CD4-positive, alpha-beta T cell treated with Interleukin-15 for 4 hours (primary cell): ENCODE measurements at places on chromosomes 7 and 10.

- DNase-seq = no peak
Measured at GRCh38 chr10:86958116-86958900, at the start of gene SNCG. Gene SNCG (plus strand): TSS chr10:86958599. CDS start chr10:86958698, 99 bp downstream.

GRCh38 chr10:24288581-24288980, 79.6 kb downstream of the KIAA1217 start:
- no peak for DNase-seq

DNA sequence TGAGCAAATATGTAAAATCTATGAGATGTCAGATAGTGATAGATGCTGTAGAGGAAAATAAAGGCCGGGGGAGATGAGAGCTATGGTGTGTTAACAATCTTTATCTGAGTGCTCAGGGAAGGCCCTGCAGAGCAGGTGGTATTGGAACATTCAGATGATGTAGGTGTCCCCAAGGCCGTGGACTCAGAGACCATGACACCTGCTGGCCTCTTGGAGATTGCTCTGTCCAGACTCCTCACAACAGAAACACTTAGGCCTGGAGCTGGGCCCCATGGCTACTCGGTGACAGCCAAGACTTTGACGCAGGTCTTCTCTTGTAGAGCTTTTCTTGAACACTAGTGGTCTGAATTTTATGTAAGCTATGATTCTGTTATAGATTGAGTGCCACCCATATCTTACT, 13.3 kb downstream of the AKR1E2 start:
- DNase-seq = no peak

- DNase-seq = no peak
Measured at GRCh38 chr7:142983825-142984224, 21.7 kb upstream of the KEL start.

DNA sequence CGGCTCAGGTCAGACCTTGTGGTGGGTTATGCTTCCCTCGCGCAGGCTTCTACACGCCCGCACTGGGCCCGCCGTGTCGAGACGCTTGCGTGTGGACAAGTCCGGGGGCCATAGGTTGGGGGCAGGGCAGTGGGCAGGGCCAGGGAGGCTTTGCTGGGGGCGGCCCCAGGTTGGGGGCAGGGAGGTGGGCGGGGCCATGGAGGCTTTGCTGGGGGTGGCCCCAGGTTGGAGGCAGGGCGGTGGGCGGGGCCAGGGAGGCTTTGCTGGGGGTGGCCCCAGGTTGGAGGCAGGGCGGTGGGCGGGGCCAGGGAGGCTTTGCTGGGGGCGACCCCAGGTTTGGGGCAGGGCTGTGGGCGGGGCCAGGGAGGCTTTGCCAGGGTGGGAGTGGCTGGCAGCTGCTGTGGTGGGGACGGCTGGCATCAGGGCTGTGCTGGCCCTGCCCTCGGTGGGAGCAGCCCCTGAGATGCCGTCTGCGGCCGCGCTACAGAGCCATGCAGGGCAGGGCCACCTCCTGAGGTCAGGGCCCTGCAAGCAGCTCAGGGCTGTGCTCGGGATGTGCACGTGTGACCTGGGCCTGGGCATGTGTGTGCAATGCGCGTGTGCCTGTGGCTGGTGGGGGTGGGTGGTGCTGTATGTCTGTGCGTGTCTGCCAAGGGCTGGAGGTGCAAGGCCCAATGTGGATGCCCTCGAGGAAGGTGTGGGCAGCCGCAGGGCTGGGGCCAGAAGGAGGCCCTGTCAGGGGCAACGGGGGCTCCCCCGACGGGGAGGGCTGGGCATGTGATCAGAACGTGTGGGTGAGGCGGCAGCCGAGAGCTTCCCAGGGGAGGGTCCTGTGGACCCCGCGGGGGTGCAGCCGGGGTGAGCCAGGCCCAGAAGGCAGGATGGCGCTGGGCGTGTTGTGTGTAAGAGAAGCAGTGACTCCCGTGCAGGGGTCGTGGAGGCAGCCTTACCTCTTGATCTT, 72.5 kb upstream of the NKX6-2 start:
- DNase-seq = no peak

DNA sequence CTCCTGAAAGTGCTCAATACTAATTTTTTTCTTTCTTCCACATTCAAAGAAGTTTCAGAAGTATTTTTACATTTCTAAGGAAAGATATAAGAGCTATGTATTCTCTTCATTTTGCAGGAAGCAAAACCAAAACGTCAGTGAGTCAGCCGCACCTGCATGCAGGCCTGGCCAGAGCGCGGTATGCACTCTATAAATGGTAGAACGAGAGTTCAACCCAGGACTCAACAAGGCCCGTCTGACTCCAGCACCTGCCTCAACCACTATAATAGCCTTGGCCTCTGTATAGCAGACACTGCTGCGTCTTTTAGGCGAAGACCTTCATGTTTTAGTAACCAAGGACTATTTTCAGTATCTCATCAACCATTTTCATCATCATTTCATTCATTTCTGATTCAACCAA, 113.2 kb downstream of the KMT2E start:
- DNase-seq = no peak

- DNase-seq = no peak
Measured at GRCh38 chr7:134552105-134552504, 3.2 kb downstream of the AKR1B15 start.

DNA sequence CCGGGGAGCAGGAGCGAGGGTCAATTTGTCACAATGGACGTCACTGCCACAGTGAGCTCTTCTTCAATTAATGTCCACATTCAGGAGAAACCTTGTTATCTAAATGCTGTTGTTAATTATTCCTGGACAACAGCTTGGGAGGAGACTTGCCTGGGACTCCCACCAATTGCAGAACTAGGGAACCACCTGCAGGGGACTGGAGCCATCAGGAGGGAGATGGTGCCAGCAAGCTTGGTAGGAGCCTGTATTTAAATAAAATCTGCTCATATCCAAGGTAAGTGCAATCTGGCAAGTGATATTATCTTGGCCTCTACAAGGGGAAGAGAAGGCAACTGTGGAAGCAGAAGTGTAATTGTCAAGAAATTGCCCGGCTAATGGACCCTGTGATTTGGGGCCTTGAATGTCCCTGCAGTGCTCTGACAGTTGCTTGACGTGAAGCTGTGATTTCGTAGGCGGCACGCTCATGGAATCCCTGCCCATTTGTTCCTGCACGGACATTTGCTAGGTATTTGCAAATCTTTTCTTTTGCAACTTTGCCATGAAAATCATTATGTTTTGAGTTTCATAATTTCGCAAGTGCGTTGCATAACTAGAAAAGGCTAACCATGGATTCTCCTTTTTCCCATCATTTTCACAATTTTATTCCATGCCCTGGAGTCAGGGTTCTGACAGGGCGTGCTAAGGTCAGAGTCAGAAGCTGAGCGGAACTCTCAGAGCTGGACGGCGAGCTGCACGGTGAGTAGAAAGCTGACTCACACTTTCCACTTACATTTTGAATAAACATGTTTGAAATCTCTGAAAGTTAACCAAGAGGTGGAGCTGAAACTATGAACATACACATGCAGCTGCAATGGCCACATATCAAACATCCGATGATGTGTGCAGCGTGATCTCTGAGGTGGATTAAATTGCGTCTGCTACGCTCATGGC, 84.9 kb upstream of the TCERG1L start:
- no peak for DNase-seq

- DNase-seq = no peak
Measured at GRCh38 chr7:12493863-12494686, 76.4 kb upstream of the SCIN start.

- DNase-seq = no peak
Measured at GRCh38 chr7:56097700-56098099, 4.9 kb upstream of the PHKG1 start.

DNA sequence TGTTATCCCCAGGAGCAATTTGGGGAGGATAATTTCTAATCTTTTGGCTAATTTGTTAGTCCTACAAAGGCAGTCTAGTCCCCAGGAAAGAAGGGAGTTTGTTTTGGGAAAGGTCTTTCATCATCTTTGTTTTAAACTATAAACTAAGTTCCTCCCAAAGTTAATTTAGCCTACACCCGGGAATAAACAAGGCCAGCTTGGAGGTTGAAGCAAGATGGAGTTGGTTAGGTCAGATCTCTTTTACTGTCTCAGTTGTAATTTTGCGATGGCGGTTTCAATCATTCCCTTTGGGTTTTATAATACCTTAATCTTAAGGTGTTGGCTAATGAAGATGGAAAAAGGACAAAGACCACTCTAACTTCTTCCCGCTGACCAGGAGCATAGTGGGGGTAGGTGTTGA, 166.4 kb upstream of the NAMPT start:
- no peak for DNase-seq

GRCh38 chr7:102122026-102122425, 164.6 kb upstream of the SH2B2 start:
- DNase-seq = no peak

- peak; percentile 33 for DNase-seq
Measured at GRCh38 chr7:157471259-157472125, 134.7 kb downstream of the DNAJB6 start.

- DNase-seq = no peak
Measured at GRCh38 chr7:42672339-42672999, 239.4 kb downstream of the C7orf25 start.

- DNase-seq = no peak
Measured at GRCh38 chr7:64181586-64181985, 25.4 kb upstream of the ZNF735 start.

DNA sequence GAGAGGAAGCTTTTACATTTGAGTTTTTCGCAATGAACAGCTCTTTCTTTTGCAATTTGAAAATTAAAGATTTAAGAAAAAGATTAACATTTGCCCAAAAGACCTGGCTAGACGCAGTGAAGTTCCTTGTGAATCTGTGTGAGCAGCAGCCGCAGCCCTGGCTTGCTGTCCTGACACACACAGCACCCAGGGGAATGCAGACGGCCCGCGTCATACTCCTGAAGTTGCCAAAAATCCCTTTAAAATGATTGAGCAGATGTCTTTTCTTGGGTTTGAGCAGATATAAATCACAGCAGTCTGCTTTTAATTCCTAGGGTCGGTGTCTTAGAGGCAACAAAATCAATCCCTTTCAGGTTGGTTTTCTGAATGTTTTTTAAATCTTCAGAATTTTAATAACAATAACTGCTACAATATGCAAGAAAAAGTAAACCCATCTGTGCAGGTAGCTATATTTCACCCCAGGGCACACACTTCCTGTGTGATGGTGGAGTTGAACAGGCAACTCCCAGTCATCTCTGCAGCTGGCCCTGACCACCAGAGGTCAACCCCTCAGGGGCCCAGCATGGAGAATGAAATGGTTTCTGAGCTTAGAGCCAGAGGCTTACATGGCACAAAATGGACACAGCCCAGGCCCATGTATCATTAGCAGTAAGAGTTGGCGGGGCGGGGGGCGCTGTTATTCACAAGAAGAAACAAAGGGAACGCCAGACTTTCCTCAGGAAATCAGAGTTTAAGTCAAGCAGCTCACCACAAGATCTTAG, 32.2 kb upstream of the TRIL start:
- DNase-seq = no peak

- no peak for DNase-seq
Measured at GRCh38 chr7:112431803-112432202, 18.5 kb upstream of the IFRD1 start.

DNA sequence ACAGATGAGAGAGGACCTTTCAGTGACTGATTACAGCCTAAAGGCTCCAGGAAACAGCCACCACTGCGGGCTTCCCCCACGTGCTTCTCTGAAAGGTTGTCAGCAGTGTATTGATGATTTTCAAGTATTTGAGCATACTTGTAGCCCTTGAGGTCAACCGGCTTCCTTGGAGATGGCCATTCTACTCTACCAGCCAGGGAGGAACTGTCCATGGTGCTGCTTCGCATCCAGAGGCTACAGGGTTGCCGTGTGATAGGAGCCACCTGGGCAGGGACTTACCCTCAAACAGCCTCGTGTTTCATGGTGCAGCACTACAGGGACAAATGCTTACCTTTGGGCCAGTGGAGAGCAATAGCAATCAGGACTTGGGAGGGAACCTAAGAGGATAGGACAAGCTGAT, 179.5 kb downstream of the DPP6 start:
- DNase-seq = no peak

DNA sequence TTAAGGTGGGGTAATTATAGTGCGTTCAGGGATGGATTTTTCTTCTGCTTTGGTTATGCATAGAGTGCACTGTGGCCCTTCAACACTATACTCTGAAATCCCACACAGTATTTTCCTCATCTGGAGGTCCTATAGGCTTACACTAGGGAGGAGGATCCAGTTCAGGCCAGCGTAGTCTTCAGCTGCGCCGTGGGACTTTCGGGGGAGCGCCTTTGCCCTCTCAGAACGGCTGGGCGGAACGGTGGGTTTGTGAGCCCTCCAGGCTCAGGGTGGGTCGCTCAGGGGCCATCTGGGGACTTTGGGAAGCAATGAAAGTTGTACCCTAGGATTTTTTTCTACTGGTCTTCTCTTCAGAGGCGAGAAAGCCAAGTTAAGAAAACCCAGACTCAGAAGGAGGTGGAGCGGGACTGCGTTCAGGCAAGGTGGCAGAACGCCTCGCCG, 652 bp upstream of the VPS26A start:
- DNase-seq = no peak

DNA sequence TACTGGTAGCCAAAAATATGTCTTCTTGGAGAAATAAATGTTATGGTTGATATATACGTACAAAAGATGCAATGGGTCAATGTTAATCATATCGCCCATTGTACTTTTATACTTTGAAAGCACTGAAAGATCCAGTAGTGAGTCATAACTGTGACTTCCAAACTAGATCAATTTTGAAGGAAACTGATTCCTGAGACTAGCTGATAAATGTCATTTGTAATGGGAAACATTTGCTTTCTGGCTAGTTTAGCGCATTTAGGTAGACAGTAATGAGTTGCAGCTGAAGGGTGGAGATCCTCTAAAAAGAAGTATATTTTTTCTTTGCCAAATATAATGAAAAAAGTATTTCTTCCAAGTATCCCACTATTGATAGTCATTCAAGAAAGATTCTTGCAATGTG, 53.5 kb upstream of the ARHGAP21 start:
- DNase-seq = no peak

GRCh38 chr10:18164748-18165361, 24.6 kb downstream of the CACNB2 start:
- no peak for DNase-seq

DNA sequence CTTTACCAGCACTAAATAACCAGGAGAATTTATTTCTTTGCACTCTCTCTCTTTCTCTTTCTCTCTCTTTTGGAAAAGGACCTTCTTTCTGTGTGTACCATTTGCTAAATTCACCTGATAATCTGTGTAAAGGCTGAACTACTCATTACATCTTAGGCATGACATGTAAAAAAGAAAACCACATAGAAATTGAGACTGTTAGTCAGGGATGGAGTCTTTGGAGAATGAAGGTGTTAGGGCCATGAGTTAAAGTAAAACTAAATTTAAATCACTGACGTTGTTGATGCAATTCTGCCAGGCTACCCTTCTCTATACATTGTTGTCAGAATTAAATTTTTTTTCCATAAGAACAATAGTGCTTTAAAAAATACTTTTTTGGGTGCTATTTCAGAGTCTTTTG, 263.3 kb downstream of the PTEN start:
- no peak for DNase-seq
